Activated CD4-positive, alpha-beta T cell treated with anti-CD3 and anti-CD28 coated beads, Interleukin-2, amount 10 ng/mL, durations not matched to agents 7 days and 5 days (primary cell): ENCODE measurements at places on chromosomes 1 and 21. TPM values are rescaled to one million over a fixed set of nuclear protein-coding genes. Genes with fewer than 3 reads are reported as not detected.

Gene ETV3
- total RNA-seq = 37.5 TPM

Gene OR2T11
- not detected for total RNA-seq

- no peaks in the 10 kb centered on the region for H3K36me3 ChIP-seq
- H3K4me3 ChIP-seq = no peak overlapping the region
- H3K27me3 ChIP-seq = no peaks in the 10 kb centered on the region
- H3K4me1 ChIP-seq = no peaks in the 10 kb centered on the region
- DNase-seq = no peak
- no peak overlapping the region for H3K27ac ChIP-seq
These were observed 18.1 kb downstream of the CFAP45 start for GRCh38 chr1:159881622-159882526.

DNA sequence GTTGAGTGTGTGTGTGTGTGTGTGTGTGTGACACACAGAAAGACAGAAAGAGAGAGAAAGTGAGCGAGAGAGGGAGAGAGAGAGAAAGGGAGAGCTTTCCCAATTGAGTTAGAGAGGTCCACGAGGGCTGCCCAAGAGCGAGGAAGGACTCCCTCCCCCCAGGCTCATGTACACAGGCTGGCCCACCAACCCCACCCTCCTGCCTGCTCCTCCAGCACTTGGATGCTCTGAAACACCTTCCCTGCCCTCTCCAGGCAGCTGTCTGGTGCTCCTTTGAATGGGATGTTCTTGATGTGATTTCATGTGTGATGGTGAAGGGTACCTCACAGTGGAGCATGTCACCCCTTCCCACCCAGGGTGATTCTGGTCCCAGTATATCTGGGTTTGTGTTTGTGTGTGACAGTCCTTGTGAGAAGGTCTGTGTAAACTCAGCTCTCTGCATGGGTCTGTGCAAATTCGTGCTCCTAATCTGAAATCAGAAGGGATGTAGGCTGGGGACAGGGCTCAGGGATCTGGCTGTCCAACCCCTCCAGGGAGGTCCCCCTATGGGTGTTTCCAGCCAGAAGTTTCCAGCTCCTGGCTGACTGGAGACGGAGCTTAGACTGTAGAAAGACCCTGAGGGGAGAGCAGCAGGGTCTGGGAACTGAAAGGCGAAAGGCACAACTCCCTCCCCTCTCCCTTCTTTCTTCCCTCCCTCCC is 6.8 kb upstream of the PEAR1 start:
- H3K27me3 ChIP-seq = peaks cover 52% of the 10 kb centered on the region
- DNase-seq = no peak
- no peaks in the 10 kb centered on the region for H3K36me3 ChIP-seq
- no peak overlapping the region for H3K4me3 ChIP-seq
- peaks cover 4% of the 10 kb centered on the region for H3K4me1 ChIP-seq

DNA sequence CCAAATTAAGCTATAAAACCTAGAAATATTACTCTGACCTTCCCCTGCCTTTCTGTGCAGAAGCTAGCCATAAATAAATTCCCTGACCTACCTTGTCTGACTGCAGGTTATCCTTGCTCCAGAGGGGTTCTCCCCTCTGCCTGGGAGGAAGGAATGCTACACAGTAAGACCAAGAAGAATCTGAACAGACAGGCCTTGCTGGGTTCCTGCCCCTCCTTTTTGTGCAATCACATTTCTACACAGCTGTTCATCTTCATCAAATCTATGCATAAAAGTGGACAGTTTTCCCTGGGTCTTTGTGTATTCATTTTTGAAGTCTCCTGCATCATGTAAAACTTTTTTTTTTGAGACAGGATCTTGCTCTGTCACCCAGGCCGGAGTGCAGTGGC is 50.6 kb downstream of the DNTTIP2 start:
- no peak overlapping the region for H3K4me3 ChIP-seq
- H3K4me1 ChIP-seq = peaks cover 4% of the 10 kb centered on the region
- H3K27ac ChIP-seq = no peak overlapping the region
- H3K36me3 ChIP-seq = peaks cover 2% of the 10 kb centered on the region
- H3K27me3 ChIP-seq = no peaks in the 10 kb centered on the region

Gene LCE3D
- total RNA-seq = not detected

DNA sequence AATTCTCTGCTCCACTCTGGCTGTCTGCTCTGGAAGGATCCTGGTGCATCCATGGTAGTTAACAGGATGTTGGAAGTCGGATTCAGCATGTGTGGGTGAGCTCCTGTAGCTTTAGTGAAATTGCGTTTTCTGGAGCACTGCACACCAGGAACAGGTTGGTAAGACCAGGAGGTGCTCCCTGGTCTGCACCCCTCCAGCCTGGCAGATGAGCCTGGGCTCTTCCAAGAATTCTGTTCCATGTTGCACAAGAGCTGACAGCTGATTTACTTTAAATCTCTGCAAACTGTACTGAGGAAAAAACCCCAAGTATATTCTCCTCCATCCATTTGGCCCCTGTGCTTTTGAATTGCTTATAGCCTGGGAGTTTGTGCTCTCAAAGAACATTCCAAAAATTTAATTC is 33.7 kb downstream of the KCNK1 start:
- no peaks in the 10 kb centered on the region for H3K4me1 ChIP-seq
- no peak for DNase-seq
- H3K27ac ChIP-seq = no peak overlapping the region
- no peaks in the 10 kb centered on the region for H3K27me3 ChIP-seq
- H3K4me3 ChIP-seq = no peak overlapping the region

Gene CLSTN1
- total RNA-seq = 121 TPM

GRCh38 chr1:247266053-247266452 is 10.2 kb downstream of the VN1R5 start:
- peaks cover 3% of the 10 kb centered on the region for H3K36me3 ChIP-seq
- no peaks in the 10 kb centered on the region for H3K27me3 ChIP-seq
- no peak for DNase-seq

DNA sequence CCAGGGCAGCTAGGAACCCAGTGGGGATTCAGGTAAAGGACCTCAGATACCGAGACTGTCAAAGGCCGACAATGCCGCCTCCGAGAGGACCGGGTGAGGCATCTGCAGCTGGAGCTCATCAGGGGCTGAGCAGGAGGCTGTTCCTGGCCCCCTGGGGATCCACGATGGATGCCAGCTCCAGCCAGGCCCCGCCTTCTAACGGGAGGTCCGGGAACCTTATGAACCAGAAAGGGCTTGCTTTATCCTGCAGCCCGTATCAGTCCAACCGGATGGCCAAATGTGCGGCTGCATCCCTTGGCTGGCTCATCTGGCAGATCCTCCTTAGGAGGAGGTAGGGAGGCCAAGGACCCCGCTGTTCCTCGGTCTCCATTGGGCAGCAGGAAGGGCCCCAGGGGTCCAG is 32.0 kb downstream of the SLC45A1 start:
- H3K4me1 ChIP-seq = peaks cover 2% of the 10 kb centered on the region
- H3K36me3 ChIP-seq = peaks cover 6% of the 10 kb centered on the region
- no peak overlapping the region for H3K27ac ChIP-seq

- H3K4me3 ChIP-seq = no peak overlapping the region
- H3K36me3 ChIP-seq = no peaks in the 10 kb centered on the region
- no peak overlapping the region for H3K27ac ChIP-seq
- peaks cover 20% of the 10 kb centered on the region for H3K27me3 ChIP-seq
- H3K4me1 ChIP-seq = no peaks in the 10 kb centered on the region
These were observed 5.9 kb upstream of the KIF17 start for GRCh38 chr1:20723537-20724363.
